ENCODE measurements at places on chromosomes 5 and 9.

DNA sequence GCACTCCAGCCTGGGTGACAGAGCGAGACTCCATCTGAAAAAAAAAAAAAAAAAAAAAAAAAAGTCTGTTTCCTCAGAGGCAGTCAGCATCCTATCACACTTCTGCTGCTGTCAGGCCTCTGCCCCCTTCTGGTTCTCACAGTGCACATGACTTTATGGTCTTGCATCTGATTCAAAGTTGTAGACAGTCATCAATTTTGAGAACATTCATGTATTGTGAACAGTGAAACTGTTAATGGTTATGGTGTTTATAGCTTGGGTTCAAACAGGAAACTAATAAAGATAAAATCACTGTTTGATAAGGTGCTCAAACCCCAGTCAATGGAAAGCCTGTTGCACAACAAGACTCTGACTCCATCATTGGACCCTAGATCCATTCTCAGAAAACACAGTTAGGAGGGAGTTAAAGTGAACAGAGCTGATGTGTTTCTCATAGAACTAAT is 61.4 kb downstream of the FOXD1 start:
- DNase-seq = no peak

- DNase-seq = no peak
Measured at GRCh38 chr5:15388866-15389265, 111.1 kb upstream of the FBXL7 start.

GRCh38 chr9:129595311-129595741 is 25.6 kb downstream of the C9orf50 start:
- DNase-seq = no peak

DNA sequence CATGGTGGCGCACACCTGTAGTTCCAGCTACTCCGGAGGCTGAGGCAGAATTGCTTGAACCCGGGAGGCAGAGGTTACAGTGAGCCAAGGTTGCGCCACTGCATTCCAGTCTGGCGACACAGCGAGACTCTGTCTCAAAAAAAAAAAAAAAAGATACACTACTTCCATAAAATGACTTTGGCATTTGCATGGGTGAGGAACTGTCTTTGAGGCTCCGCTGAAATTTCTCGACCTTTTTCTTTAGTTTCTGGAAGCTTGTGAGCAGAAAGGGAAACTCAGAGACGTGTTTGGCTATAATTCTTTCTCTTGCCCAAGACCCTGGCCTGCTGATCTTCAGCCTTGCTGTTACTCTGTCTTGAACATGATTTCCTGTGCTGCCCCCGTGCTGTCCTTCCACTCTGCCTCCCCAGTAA is 37.3 kb downstream of the SPIN1 start:
- DNase-seq = no peak

- no peak for DNase-seq
Measured at GRCh38 chr9:9102295-9102694, 1302.7 kb upstream of the DMAC1 start.

All from hematopoietic multipotent progenitor cell treated with erythropoietin and hydrocortisone succinate and interleukin-3 and kit ligand, for 17 days (in vitro differentiated cells).